Activated gamma-delta T cell (primary cell): ENCODE measurements at places on chromosomes 2 and 18.

GRCh38 chr18:75467281-75467795 lies 39.8 kb upstream of the SMIM21 start:
- no peak for DNase-seq

GRCh38 chr2:23753291-23754010 lies 173.5 kb downstream of the ATAD2B start:
- no peak for DNase-seq

DNA sequence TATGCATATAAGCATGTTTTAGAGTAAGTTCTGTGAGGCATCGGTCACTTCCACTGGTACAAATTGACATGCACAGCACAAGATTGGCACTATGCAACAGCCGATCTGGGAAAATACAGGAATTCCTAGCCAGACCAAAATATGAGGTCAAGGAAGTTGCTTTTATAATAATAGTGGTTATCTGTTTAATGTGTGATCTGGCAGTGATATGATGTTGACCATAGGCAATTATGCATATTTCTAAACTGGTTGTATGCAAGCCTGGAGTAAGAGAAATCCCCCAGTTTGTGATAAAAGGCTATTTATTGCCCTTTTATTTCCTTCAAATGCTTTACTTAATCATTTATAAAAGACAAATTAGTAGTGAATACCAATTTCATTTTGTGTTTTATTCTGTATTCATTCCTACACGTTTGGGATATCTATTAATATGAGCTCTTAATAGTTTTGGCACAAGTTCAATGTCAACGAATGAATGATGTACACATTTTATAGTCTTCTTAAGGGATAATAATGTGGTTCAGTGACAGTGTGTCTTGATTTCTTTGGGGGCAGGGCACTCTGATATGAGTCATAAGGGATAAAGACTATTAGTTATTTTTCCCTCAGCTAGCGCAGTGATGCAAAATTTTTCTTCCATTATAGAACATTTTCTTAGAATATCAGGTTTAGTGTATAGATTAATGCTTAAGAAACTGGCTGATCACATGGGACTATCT lies 34.7 kb upstream of the ZEB2 start:
- no peak for DNase-seq

- DNase-seq: no peak
Observed at GRCh38 chr2:71974846-71975245, 172.8 kb downstream of the CYP26B1 start.

DNA sequence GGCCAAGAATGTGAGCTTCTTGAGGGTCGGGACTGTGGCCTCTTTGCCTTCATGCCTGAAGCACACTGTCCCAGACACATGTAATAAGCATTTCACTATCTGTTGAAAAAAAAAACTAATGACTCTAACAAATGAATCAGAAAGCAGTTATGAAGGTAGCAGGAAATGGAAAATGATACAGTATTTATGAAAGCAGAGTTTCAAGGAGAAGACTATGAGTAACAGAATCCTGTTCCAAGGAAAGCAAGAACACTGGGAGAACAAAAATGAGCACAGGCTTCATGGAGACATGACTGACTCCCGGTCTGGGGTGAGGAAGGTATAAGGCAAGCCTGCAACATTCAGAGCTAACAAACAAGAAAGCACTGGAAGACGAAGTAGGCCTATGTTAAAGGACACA lies 190.8 kb downstream of the RNF152 start:
- DNase-seq: no peak

GRCh38 chr2:104852090-104852666 lies 1.7 kb upstream of the POU3F3 start:
- no peak for DNase-seq

GRCh38 chr18:59765343-59765742 lies 68.1 kb upstream of the CCBE1 start:
- no peak for DNase-seq

DNA sequence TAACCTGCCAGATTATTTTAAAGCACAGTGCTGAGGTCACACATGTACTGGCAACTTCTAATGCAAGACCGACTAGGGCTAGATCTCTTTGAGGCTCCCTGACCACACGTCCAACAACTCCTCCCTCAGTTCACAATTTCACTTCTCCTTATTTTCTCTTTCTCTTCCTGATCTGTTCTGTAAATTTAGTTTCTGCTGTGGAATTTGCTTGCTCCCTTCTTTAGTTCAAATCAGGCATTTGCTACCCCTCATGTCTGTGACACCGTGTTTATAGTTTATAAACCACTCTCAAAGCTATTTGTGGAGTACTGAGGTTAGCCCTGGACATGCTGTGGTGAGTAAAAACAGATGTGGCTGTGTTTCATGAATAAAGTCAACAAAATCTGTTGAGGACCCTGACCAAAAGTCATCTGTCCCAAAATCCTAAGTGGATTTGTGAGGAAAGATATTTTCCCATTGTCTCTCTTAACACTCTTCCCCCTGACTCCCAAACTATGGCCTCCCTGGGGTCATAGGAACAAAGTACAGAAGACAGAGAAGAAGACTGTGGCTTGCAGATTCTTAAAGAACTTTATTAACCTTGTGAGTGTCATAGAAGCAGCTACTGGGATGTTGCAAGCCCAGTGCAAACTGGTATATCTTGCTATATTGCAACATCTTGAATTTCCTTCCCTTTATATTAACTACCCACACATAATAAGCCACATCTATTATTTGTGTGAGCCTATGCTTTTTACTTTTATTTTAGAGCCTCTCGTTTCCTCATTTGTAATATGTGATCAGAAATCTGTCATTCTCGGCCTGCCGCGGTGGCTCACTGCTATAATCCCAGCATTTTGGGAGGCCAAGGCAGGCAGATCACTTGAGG lies 3.5 kb upstream of the NAGK start:
- no peak for DNase-seq

DNA sequence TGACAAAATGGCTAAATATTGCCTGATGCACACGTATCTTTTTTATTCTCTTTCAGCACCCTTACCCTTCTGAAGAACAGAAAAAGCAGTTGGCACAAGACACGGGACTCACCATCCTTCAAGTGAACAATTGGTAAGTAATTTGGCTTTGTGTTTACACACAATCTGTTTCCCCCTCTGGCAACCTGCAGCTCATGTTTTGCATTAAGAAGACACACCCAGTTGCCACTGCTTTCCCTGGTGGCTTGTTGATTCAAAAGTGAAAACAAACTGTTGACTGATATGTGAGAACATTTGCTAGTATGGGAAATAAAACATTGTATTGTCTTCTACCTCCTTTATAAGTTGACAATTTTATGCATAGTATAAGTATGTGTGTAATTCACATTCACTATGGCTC lies 113.0 kb downstream of the MEIS1 start:
- DNase-seq: no peak

GRCh38 chr18:28529644-28530043 lies 352.7 kb upstream of the CDH2 start:
- no peak for DNase-seq

DNA sequence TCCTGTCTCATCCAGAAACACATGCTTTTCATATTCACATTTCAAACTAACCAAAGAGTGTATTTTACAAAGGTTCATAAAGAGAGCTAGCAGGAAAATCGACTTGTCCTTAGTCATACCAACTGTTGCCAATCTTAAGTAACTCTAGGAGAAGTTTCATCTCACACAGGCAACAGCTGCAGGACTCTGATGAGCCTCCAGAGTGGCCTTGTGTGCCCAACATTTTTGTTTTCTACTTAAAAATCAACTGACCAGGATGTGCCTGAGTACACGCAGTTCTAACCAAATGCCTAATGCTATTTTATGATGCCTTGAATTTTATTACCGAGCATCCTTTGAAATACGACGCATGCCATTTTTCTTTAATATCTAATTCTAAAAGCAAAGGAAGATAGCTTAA lies 595.9 kb upstream of the LRRTM4 start:
- DNase-seq: no peak

GRCh38 chr2:161418715-161419637 lies 2.9 kb downstream of the TBR1 start:
- DNase-seq: no peak

DNA sequence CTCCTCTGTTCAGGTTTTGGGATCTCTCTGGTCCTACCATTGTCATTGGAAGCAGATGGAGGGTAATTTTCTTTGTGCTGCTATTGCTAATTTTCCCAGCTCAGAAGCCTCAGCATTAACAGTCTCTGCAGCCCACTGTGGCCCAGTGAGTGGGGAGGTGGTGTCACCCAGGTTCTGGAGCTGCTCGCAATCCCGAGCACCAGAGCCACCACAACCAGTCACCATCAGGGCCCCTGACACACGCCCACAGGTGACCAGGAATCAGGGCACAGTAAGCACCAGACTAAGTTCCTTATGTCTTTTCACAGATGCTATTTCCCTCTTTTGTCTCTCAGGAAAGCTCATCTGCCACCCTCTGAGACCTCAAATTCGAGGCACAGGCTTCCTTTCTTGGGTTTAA lies 87.9 kb downstream of the SEPTIN10 start:
- no peak for DNase-seq

- DNase-seq: no peak
Observed at GRCh38 chr2:171482308-171482707, 40.0 kb upstream of the CYBRD1 start.

GRCh38 chr18:77648411-77648810 lies 398.8 kb downstream of the GALR1 start:
- no peak for DNase-seq

GRCh38 chr2:152508446-152508845 lies 173.5 kb downstream of the FMNL2 start:
- DNase-seq: no peak

DNA sequence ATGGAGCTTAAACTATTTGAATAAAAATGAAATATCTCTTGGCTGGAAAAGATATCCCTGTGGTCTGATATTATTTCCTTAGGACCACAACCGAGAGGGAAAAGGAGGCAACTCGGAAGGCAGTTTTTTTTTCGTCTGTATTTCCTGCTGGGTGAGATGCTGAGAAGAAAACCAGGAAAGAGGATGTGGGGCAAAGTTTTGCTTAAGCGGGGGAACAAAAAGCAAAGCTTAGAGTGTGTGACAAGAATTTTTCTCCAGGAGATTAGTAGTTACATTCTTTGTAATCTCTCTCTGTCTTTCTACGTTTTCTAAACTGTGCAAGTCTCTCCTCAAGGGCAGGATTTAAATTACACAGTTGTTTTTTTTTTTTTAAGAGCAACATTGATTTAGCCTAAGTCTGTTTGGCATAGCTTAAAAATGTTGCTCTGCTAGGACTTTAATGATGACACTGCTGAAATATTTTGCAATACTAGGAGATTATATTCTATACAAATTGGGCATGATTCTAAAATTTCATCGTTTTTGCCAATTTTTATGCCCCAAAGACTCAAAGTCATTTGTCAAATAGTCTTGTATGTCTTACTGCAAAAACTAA lies 258.5 kb downstream of the KCNS3 start:
- no peak for DNase-seq

GRCh38 chr2:13006829-13007717 lies 290.3 kb downstream of the TRIB2 start:
- no peak for DNase-seq

GRCh38 chr2:153871231-153872221 lies at the start of gene GALNT13:
TSS of gene GALNT13 (plus strand) at chr2:153871922.
- DNase-seq: no peak

- no peak for DNase-seq
Observed at GRCh38 chr2:177520324-177520723, 127.8 kb downstream of the AGPS start.

DNA sequence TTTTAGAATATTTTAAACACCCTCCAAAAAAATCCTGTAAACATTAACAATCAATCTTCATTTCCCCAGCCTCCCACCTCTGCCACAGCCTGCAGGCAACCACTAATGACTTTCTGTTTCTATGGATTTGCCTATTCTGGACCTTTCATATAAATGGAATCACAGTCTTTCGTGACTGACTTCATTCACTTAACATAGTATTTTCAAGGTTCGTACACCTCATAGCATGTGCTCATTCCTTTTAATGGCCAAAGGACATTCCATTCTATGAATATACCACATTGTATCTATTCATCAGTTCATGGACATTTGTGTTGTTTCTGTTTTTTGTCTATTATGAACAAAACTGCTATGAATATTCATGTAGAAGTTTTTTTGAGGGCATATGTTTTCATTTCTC lies 48.5 kb downstream of the NAT8 start:
- DNase-seq: no peak
